NCI-H526 treated with DMSO at 0.1 percent for 48 hours (cell line): ENCODE measurements at places on chromosomes 3 and 15.
A peak's percentile ranks its signal among the peaks of the same experiment; 100 is the strongest.

DNA sequence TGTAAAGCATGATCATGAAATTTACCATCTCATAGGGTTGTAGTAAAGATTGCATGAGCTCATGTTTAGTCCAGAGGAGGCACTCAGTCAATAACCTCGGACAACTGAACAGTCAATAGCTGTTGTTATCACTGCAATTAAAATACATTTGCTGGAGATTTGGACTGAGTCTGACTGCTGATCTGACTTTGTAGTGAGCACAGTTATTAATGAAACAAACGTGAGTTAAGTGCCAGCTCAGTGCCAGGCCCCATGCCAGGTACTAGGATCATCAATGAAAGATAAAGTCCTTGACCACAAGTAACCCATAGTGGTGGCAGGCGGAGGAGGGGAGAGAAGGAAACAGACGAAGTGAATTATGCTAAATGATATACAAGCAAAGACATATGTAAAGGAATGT, 43.7 kb upstream of the PRICKLE2 start:
- DNase-seq = no peak

DNA sequence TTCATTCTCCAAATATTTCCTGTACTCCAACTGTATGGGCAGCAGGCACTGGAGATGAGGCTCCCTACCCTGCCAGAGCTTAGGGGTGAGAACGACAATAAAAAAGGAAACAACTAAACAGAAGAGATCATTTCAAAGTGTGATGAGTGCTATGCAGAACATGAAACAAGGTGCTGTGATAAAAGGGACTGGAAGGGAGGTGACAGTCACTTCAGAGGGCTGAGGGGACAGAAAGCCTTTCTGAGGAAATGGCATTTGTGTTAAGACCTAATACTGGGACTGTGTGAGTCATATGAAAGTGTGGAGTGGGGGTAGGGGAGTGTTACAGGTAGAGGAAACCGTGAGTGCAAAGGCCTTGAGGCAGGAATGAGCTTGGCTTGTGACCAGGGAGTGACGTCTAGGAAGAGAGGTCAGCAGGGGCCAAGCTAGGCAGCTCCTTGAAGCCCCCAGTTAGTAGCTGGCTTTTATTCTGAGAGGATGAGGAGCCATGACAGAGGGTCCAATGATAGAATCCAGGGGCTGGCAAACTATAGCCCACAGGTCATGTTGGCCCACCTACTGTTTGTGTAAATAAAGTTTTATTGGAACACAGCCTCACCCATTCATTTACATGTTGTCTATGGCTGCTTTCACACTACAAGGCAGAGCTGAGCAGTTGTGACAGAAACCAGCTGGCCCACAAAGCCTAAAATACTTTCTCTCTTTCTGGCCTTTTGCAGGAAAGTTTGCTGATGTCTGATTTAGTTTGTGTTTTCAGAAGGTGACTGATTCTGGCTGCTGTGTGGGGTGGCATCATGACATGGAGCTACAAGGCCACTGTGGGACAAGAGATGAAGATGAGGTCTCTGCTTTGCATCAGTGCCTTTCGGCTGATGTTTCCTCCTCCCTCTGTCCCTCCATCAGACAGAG, 56.6 kb downstream of the LSM3 start:
- DNase-seq = no peak

DNA sequence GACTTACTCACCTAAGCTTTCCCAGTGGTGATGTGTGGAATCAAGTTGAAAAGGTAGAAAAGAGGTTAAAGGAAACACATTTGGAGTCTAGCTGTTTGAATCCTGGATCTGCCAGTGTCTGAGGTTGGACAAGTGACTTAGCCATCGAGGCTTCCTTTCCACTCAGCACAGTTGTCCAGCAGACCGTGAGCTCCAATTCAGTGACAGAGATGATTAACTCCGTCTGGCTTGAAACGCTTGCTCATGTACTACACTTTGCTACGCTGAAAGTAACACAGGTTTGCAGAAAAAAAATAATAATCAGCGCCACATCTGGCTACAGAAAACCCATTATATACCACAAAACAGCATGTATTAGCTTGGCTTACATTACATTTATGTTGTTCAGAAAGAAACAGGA, 364.9 kb upstream of the MCTP2 start:
- no peak for DNase-seq

DNA sequence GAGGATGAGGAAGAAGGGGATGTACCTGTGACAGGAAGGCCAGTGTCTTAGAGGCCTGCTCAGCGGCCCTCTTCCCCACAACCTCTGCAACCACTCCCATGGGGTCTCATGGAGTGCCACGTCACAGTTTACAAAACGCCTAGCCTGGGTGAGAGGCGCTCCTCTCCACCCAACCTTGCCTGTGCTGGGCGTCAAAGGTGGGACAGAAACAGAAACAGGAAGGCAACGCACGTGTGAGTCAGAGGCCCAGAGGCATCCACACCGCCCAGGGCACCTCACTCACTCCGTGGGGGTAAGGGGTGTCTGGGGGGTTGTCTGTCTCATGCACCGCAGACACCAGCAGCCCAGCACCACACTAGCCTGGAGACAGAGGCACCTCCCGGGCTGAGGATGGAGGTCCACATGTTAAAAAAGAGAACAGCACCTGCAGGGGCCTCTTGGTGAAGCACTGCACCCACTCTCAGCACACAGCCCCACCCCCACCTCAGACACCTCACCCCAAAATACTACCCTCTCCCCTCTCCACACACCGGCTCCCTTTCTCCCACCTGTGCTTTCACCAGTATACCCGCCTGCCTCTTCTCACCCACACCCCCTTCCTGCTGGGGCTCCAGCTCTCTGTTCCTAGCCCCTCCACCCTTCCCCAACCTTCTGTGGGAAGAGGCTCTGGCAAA, 4.7 kb upstream of the CALML4 start:
- no peak for DNase-seq

DNA sequence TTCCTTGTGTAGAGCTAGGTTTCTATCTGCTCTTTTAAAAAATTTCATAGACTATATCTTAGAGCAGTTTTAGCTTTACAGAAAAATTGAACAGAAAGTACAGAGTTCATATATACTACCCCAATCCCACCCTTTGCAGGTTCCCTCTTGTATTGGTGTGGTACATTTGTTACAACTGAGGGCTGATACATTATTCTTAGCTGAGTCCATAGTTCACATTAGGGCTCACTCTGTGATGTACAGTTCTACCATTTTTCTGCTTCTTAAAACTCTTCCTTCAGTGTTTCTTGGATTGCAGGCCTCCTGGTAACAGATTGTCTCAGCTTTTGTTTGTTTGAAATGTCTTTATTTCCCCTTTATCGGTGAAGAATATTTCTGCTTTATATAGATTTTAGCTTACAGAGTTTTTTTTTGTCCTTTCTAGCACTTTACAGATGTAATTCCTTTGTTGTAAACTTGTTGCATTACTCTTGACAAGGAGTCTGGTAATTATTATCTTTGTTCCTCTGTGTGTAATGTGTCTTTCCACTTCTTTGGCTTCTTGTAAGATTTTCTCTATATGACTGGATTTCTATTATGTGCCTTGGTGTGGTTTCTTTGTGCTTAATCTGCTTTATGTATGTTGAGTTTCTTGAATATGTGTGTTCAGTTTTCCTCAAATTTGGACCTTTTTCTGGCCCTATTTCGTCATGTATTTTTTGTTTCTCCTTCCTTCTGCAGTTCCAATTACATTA, 25.3 kb downstream of the MEF2A start:
- DNase-seq = no peak

GRCh38 chr3:31448882-31449243, 83.9 kb upstream of the STT3B start:
- no peak for DNase-seq

GRCh38 chr3:51718547-51719409, 11.9 kb downstream of the GRM2 start:
- DNase-seq = peak; percentile 22

DNA sequence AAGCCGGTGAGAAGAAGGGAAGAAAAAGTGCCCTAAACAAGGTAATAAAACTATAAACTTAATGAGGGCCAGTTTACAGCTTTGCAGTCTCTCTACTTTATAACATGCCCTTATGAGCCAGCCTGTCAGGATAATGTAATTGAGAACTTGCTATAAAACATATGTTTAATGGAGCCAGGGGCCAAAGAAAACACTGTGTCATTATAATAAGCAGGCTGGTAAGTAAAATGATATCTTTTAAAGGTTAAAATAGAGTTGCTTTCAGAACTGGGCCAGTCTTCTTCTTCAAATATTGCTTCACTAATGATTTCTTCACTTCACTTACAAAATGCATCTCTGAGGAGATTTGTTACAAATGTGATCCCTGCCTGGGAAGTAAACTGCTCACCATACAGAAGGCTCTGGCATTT, 192.5 kb downstream of the SHOX2 start:
- DNase-seq = no peak

- no peak for DNase-seq
Measured at GRCh38 chr3:134922866-134923265, 127.8 kb downstream of the EPHB1 start.

DNA sequence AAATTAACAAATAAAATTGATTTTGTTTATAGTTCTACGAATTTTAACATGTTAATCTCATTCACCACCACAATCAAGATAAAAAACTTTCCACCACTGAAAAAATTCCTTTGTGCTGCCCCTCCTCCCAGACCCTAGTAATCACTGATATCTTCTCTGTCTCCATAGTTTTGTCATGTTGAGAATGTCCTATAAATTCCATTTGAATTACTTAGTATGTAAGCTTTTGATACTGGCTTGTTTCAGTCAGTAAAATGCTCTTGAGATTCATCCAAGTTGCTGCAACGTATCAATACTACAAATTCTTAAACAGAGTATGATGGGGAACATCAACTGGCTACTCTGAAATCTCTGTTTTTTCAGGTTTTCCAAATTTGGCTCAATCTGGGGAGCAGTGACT, 129.6 kb downstream of the CTNNB1 start:
- DNase-seq = no peak

DNA sequence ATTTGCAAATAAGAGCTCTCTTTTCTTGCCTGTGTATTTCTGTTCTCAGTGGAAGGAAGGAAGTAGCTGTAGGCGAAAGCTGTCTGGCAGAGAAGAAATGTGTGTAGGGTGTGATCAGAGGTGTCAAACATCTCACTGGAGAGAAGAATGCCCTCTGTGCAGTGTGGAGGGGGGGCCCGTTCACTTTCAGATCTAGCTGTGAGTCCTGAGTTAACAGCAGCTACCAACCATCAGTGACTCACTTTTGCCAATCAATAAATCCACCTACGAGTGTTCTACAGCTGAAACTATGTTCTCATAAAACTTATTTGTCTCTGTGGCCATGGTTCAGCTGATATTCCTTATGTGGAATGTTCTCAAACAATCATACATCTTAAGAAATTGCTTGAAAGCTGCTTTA, 103.7 kb downstream of the FRMD4B start:
- DNase-seq = no peak
